HCT116 (cell line): ENCODE measurements at places on chromosomes 1 and 21. TPM values are rescaled to one million over a fixed set of nuclear protein-coding genes. Genes with fewer than 3 reads are reported as not detected.

DNA sequence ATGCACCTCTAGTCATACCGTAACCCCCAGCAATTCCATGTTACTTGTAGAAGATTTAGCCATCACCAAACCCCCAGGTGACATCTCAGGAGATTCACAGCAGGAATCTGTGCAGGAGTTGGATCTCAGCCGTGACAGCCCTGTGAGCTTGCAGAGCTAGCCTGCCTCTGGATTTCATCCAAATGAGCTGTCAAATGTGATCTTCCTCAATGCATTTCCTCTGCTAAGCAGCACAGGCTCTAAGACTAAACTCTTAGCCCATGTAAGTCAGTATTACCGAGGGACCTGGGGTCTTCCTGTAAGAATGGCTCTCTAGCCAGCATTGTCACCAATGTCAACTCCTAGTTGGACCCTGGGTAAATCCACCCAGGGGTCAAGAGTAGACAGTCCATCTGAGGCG is 41.7 kb downstream of the UMODL1 start:
- peaks cover 5% of the 10 kb centered on the region; the same call in 1 of the 2 replicates for H3K4me1 ChIP-seq
- H3K36me3 ChIP-seq: no peaks in the 10 kb centered on the region
- no peak overlapping the region for H3K27ac ChIP-seq

Gene TMPRSS2
- 1.1 TPM for total RNA-seq

- peak; percentile 68 for DNase-seq
- H3K4me3 ChIP-seq: peak overlapping the region; percentile 96
- H3K27ac ChIP-seq: peak overlapping the region; percentile 95
- peaks cover 33% of the 10 kb centered on the region for H3K4me1 ChIP-seq
- H3K27me3 ChIP-seq: no peaks in the 10 kb centered on the region
These were observed 1.4 kb downstream of the KLHL21 start for GRCh38 chr1:6601049-6601922.

Gene RGS13
- not detected for total RNA-seq

Gene VANGL2
- 1.1 TPM for total RNA-seq

- H3K27ac ChIP-seq: no peak overlapping the region
- H3K27me3 ChIP-seq: no peaks in the 10 kb centered on the region
- no peaks in the 10 kb centered on the region for H3K36me3 ChIP-seq
- DNase-seq: no peak
- H3K4me1 ChIP-seq: peaks cover 14% of the 10 kb centered on the region
- H3K4me3 ChIP-seq: no peak overlapping the region
These were observed 115.7 kb downstream of the MAP3K21 start for GRCh38 chr1:233443040-233443760.
